Activated CD4-positive, alpha-beta T cell treated with anti-CD3 and anti-CD28 coated beads, Interleukin-2, amount 50 U/mL, for 48 hours (primary cell): ENCODE measurements at places on chromosomes 6 and 20.
A peak's percentile ranks its signal among the peaks of the same experiment; 100 is the strongest.

- DNase-seq: no peak
Observed at GRCh38 chr6:34816635-34817301, 24.9 kb downstream of the BLTP3A start.

GRCh38 chr6:170461556-170462365 is 91.3 kb downstream of the PSMB1 start:
- no peak for DNase-seq

- no peak for DNase-seq
Observed at GRCh38 chr20:49275636-49276035, 2.2 kb downstream of the ZNFX1 start.

- DNase-seq: peak; percentile 9
Observed at GRCh38 chr6:157908369-157909281, 73.0 kb upstream of the SYNJ2 start.

GRCh38 chr6:11996751-11997150 is 15.4 kb upstream of the HIVEP1 start:
- no peak for DNase-seq

- DNase-seq: no peak
Observed at GRCh38 chr20:12936020-12936419, 72.8 kb upstream of the SPTLC3 start.

- no peak for DNase-seq
Observed at GRCh38 chr20:44040202-44040915, 125.7 kb downstream of the TOX2 start.

- no peak for DNase-seq
Observed at GRCh38 chr6:106849676-106850332, 124.7 kb downstream of the CD24 start.

DNA sequence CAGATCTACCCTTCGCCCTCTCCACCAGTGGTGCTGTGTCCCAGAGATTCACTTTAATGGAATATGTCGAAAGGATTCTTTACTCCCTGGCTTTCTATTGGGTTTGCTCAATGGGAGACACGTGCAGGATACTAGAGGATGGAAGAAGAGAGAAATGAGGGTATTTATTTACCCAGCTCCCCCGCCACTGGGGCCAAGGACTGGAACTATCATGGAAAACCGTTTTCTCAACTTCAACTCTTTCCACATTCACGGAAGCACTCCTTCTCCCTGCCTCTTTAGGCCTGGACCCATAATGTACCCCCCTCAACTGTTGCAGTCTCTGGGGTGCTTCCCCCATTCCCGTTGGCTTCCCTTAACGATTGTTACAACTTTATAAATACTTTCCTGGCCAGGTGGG is 26.6 kb upstream of the RALY start:
- DNase-seq: no peak

- DNase-seq: no peak
Observed at GRCh38 chr20:24959591-24960301, 10.7 kb downstream of the CST7 start.

DNA sequence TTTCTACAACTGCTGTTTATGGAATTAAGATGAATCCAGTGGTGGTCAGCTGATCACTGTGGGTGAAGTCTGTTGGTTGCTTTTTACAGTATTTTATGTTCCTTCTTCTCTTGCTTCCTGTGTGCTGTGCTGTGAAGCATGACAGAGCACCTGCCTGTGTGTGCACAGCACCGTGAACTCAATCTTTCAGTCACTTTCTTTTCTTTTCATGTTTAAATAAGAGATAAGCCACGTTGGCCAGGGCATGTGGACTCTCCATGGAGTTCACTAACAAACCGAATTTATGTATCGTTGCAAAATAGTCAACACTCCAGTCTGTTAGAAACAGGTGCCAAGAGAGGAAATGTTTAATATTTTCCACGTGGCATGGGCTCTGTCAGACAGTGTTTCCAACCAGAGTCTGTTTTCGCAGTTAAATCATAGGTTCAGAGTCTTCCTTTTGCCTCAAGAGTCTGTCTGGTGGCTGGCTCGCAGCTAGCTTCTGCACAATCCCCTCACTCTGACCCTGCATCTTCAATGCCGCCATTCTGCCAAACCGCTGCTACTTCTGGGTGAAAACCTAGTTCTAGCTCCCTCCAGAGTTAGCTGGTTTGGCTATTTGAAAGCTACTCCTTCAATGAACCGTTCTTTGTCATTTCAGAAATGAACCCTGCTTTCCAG is 73.2 kb downstream of the QRSL1 start:
- DNase-seq: no peak

GRCh38 chr20:34945315-34946077 is 10.1 kb downstream of the GSS start:
- DNase-seq: no peak

DNA sequence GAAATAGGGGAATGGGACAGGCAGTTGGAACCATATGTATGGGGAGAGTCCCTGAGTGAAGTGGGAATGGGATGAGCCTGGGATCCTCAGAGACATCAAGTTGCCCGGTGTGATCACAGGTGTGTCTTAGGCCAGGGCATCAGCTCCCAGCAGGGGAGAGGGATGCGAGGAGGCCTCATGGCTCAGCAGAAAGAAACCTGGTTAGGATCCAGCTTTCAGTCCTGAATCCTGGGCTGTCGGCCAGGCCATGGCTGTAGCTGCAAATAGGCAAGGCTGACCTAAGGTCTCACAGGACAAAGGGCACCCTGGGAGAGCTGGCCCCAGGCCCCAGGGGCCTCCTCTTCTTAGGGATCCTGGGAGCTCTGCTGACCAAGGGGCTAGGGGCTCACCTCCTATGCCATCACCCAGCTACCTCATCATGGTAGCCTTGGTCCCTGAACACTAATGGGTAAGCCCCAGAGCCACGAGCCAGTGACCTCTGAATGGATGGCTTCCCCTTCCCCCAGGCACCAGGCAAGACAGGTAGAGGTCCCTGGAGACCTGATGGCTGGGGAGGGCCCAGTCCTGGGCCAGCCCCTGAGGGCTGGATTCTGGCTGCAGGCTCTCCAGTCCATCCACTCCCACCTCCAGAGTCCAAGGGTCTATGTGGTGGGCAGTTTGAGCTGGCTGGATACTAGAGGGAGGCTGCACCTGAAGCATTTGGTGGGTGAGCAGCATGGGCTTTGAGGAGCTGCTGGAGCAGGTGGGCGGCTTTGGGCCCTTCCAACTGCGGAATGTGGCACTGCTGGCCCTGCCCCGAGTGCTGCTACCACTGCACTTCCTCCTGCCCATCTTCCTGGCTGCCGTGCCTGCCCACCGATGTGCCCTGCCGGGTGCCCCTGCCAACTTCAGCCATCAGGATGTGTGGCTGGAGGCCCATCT is at the start of gene SLC22A7:
Gene SLC22A7 (plus strand): TSS at position 617 of the 921 bp plus-strand sequence. CDS start 99 bp downstream, at position 716.
- DNase-seq: no peak

GRCh38 chr6:70739534-70739933 is 71.9 kb downstream of the SMAP1 start:
- DNase-seq: no peak

DNA sequence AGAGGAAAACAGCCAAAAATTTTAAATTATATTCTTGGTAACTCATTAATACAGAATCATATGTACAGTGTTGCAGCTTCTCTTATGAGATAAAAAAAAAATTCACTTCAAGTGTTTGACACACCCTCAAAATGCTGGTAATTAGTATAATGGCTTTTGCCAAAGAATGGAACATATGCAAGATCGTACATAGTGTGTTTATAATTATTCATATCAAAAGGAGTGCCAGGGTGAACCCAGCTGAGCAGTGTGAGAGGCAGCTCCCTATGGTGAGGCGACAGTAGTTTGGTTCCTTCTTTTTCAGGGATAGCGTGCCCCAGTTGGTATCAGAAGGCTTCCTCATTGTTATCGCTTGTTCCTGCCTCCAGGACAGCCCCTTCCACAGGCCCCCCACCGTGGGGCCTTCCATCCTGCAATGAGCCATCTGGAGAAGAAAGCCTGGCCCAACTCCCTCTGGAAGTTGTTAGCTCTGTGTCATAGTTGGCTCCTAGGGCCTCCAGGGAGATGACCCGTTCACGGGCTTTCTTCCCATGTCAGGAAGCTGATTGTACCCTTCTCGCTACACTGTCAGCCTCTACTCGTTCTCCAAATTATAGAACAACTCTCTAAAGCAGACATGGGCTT is 150.7 kb downstream of the FRK start:
- DNase-seq: no peak

DNA sequence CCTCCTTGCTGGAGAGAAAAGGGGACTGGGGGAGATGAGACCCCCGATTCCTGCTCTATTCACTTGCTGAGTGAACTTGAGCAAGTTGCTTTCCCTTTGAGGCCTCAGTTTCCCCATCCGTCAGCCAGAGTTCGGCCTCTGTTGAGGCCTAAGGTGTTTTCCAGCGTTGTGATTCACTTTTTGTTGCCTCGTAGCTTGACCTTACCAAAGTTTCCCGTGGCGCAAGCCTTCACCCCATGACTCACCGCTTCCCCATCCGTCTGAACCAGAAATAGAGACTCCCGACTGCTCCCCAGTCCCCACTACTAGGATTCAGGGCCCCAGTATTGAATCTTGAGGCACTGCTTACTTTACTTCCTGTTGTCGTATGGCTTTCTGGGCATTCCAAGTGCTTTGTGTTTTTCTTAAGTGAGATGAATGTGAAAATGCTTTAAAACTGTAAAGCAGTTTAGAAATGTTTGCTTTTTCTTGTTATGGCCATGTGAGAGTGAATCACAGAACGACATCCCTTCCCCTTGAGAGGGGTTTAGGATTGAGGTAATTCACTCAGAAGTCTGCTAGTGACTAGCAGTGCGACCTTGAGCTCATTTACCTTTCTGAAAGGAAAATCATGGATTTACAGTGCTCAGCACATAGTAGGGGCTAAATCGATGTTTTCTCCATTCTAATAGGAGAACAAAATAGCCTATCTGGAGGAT is 1.2 kb downstream of the CHMP4B start:
- DNase-seq: peak; percentile 63

GRCh38 chr20:10563935-10564492 is 109.8 kb downstream of the JAG1 start:
- DNase-seq: no peak

GRCh38 chr6:105750089-105750488 is 336.0 kb upstream of the PRDM1 start:
- no peak for DNase-seq

DNA sequence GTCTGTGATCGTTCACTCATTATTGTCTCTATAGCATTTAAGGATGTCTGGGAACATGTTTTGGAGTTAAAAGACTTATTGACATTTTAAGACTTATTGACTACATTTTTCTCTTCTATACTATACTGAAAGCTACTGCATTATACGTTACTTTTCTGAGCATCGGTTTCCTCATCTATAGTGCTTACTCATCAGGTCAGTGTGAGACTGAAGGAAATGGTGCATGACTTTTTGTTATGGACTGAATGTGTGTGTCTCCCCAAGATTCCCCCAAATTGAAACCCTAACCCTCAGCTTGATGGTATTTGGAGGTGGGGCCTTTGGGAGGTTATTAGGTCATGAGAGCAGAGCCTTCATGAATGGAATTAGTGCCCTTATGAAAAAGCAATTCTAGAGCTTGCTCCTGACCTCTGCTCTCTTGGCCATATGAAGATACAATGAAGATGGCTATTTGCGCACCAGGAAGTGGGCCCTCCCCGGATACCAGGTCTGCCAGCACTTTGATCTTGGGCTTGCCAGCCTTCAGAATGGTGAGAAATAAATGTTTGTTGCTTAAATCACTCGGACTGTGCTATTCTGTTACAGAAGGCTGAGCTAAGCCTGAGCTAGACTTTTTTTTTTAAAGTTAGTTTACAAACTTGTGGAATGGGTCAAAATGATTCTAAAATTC is 243.7 kb upstream of the RREB1 start:
- no peak for DNase-seq

DNA sequence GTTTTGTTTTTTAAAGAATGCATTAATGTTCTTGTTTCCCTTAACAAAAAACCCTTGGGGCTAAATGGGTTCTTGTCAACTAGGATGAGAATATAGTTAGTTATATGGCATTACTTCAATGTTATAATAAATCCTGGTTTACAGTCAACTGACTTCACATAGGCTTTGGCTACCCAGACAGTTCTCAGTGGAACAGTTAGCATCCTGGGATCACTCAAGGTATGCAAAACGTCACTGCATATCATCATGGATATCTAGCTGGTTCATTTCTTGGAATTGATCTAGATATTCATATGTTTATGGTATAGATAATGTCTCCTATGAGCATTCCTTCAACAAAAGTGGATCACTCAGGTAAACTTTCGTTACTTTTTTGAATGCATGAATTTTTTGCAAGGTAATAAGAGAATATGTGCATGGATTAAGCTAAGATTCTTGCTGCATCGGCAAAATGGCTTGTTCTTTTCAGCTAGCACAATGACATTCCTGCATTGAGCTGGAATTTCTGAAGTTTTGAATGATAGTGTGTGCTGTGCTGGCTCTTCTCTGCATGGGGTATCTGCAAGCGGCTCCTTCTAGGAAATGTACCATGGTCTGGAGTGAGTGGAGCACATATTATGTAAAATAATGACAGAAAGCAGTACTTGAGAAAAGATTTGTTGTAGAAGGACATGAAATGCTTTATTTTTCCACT is 138.9 kb downstream of the ADGRG6 start:
- DNase-seq: no peak
